ENCODE measurements at places on chromosomes 1 and 21.

DNA sequence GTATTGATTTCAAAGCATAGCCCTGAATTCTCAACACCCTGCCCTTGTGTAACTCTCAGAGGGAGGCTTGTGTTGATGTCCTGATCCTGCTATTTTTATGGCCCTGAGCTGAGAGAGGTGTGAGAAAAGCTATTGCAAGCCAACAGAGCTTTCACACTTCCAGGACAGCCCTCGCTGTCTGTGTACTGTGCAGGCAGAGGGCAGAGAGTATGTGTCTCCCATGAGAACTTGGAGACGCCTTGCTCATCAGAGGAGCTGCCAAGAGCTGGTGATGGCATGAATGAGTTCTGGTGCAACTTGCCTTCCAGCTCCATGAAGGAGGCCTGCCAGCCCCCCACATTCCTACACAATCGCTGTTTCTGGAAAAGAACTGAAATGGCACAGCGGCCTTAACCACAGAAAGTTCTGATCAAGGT, 144.1 kb upstream of the AJAP1 start:
- DNase-seq = no peak

GRCh38 chr1:230152999-230153398, 86.0 kb downstream of the GALNT2 start:
- DNase-seq = no peak

DNA sequence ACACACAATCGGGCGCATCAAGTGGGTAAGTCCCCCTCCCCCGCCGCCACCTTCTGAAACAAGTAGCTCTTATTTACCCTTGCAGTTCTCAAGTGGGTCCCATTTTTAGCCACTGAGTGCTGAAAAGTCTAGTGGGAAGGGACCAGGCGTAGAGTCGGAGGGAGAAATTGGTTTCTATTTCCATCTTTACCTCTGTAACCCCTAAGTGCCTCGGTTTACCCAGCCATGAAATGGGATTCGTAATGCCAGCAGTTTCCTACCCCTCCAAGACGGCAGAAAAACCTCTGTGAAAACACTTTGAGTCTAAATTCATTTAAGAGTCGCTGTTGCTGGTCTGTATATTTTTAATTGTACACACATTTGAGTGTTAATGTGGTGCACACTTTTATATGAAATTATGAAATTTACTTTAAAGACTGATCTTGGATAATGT, 928 bp downstream of the TLCD4 start:
- DNase-seq = no peak

- DNase-seq = no peak
Observed at GRCh38 chr1:167067904-167068303, 22.3 kb downstream of the GPA33 start.

- no peak for DNase-seq
Observed at GRCh38 chr1:247303216-247303615, 28.5 kb downstream of the ZNF496 start.

Measured in bronchial epithelial cell (primary cell).